Stimulated activated CD4-positive, alpha-beta T cell treated with anti-CD3 and anti-CD28 coated beads, TNF-alpha, amount 100 ng/mL, for 4 hours (primary cell): ENCODE measurements at places on chromosomes 3 and 15.

DNA sequence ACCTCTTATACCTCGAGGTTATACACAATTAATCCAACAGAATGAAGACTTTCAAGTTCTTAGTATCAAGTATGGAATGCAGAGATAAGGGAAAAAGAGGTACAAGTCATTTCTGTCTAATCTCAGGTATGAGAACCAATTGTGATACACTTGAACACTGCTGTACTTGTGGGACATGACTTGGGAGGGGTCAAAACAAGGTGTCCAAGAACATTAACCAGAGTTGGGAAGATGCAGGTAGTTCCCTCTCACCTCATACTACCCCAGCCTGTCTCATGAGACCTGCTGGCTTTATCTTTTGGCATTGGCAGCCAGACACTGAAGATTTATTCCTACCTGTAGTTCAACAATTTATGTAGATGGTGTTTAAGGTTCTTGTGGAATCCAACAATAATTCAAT lies 209.7 kb downstream of the NR1D2 start:
- DNase-seq: no peak

DNA sequence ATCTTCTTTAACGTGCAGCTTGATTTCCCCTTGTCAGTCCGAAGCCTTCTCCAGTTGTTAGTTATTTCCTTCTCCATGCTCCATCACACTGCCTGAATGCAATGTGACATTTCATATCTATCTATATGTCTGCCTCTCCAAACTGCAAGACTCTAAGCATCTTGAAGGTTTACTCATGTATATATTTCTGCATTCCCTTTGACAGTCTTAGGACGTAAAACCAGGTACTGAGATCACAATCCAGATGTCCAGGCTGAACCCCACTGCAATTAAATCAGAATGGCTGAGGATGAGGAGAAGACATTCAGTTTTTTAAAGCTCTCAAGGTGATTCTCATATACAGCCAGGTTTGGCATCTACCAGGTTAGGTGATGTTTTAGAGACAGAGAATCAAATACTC lies 6.1 kb upstream of the SATB1 start:
- no peak for DNase-seq

DNA sequence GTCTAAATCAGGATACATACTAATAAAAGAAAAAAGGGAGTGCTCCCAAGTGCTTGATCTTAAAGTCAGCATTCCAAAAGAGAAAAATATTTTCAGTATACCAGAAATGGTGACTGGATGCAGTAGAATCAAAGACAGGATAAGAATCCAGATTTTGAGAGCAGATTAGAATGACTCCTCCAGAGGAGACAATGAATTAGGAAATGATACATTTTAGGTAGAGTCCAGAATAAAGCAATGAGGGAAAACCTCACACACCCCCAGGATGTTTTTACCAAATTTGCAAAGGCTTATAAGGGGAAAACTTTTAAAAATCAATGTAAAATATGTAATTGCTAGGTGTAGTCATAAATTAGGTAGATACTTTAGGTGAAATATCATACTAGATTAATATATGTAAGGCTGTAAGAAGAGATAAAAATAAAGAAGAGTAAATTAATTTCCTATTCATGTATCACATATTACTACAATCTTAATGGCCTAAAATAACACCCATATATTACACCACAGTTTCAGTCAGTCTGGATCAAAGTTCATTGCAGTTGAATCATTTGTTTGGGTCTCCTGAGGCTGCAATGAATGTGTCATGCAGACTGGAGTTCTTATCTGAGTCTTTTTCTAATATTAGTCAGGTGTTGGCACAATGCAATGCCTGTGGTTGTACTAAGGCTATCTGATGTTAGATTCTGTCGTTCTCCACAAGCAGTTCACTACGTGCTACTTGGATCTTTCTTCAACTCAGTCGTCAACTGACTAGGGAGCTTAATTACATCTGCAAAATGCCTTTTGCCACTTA lies 547.8 kb upstream of the EPHA6 start:
- DNase-seq: no peak

DNA sequence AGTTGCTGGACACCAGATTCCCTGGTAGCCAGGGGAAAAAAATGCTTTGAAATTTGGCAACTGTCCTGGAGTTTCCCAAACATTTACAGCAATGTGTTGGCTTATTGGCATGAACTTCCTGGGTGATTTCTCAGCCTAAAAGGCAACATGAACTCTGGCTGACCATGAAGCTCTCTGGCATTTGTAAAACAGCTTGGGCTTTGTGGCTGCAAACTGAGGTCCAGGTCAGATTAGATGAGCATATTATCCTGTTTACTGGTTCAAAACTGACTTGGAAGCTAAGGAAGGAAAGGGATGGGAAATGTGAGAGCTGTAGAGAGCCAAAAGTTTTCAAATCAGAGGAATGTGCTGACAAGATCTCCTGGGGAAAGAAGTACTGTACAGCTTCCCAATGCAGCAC lies 139.0 kb downstream of the P3H2 start:
- DNase-seq: no peak

DNA sequence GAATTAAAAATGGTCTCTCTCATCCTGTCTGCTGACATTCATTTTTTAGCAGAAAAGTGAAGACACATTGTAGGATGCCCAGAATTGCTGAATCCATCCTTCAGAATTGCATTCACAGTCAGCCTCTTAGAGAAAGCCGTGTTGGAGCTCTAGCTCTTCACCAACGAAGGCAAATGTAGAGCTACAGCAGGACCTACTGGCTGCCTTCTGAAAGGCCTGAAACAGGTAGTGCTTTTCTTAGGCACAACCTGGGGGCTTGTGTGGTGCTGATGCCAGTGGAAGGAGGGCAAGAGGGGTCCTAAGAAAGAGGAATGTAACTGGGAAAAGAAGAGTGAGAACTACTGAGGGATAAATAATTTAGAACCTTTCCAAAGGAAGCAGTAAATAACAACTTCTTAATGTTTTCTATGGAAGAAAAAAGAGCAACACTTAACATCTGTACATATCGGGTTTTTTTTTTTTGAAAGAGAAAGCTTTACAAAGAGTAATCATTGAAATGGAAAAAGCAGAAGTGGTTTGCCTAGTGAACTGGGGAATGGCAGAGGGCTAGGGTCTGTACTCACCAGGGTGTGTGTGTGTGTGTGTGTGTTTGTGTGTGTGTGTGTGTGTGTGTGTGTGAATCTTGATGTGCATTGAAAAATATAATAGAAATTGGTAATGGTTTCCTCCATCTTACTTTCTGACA lies 297.8 kb downstream of the SATB1 start:
- no peak for DNase-seq
